ENCODE measurements at places on chromosomes 4 and X.

DNA sequence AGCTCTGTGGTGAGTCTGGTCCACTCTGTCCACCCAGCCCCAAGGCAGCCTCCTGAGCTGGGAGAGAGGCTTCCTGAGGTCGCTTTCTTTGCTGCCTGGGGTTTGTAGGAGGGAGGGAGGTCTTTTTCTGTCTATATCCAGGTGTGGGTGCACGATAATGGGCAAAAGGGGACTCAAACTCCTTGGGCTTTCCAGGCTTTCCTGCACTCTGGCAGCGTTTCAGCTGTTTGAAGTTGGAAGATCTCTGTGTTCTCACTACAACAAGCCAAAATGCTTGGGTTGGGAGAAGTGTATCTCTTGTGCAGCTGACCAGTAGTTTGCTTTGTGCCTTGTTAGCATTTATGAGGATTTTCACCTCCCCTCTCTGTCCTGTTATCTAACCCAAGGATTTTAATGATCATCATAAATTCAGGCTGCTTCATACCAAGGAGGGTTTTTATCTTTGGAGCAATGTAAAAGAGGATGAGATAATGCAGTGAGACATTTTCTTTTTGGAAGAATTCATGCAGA, 126.3 kb downstream of the REPS2 start:
- DNase-seq = no peak

- no peak for DNase-seq
Measured at GRCh38 chr4:155962767-155963166, 9.1 kb upstream of the CTSO start.

DNA sequence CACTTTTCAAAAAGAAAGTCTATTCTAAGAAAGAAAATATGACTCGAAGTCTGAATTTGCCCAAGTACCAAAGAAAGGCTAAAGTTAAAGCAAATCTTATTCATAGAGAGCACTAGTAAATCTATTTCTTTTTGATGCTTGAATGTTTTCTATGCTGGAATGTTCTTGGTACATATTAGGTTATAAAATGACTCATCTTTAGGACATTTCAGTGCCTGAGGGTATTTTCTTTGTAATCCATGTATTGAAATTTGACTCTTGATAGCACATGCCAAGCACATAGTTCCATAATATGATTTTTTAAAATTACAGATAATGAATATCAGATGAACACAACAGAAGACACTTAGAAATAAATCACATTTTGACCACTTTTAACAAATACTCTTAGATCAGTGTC, 232.8 kb downstream of the TRIML1 start:
- DNase-seq = no peak

GRCh38 chr4:181970366-181970765, 272.8 kb upstream of the TENM3 start:
- DNase-seq = no peak

DNA sequence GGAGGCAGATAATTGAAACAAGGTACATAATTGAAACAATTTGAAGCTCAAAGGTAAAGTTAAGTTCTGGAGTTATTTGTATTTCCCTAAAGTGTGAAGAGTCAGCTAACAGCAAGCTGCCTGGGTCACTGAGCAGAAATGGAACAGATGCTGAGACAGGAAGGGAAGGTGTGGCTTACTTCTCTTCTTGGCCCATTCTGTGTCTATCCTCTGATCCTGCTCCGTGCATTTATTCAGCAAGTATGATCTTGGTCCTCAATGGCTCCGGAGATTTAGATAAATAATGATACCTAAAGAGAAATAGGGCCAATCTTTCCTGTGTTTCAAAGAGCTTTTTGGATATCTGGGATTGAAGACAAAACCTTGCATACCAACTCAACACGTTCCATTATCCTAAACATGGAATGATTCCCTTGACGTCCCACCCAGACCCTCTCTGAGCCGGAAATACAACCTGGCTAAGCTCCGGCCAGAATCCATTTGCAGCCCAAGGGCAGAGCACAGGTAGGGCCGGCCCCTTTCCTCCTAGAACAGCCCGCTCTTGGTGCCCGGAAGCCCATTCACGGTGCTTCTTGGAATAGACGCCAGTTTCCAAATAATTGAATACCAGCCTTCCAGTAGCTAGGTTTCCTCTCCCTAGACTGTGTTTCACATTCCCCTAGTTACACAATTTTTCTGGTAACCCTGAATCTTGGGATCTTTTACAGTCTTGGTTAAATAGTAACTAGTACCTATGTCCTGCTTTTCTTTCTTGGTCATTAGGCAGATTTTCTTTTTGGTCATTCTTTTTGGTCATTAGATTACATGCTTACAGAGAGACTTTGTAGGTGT, 211.0 kb downstream of the NWD2 start:
- no peak for DNase-seq

GRCh38 chr4:82903737-82904136, 3.2 kb downstream of the THAP9 start:
- DNase-seq = no peak

DNA sequence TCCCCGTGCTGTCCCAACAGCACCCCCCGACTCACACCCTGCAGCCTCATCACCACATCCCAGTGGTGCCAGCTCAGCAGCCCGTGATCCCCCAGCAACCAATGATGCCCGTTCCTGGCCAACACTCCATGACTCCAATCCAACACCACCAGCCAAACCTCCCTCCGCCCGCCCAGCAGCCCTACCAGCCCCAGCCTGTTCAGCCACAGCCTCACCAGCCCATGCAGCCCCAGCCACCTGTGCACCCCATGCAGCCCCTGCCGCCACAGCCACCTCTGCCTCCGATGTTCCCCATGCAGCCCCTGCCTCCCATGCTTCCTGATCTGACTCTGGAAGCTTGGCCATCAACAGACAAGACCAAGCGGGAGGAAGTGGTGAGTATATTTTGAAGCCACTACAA, 5.4 kb downstream of the AMELX start:
- DNase-seq = no peak

DNA sequence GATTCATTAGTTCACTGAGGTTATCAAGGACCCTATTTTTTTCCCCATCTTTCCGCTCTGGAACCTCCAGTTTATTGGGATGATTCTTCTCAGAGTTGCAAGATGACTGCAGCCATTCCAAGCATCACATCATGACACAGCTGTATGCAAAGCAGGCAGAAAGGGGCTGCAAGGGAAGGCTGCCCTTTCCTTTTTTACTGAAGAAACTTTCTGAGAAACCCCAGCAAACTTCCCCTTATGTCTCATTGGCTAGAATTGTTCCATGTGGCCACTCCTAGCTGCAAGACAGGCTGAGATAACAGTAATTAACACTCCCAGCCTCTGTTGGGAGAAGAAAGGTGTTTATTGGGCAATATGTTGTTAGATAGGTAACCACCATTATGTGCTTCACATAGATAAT, 102.6 kb downstream of the SATL1 start:
- DNase-seq = no peak

GRCh38 chr4:137375111-137375850, 157.0 kb downstream of the PCDH18 start:
- DNase-seq = no peak

GRCh38 chrX:56811599-56811998, 82.6 kb downstream of the NBDY start:
- DNase-seq = no peak

DNA sequence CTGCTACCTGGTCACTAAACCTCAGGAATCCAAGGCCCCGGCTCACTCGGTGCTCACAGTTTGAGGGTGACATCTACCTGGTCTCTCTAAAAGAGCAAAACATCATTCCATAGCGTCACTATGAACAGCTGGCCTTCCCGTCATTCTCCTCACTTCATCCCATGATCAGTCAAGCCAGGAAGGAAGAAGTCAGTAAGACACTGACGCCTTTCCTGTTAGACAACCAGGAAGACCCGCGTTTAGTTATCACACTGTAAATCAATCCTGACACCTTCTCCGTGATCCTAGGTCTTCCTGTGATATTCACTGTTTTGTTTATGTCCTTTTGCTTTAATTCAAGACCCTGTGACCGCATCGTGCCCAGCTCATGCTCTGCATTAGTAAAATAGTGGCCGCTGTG, 31.6 kb upstream of the CDKN2AIP start:
- DNase-seq = no peak

- DNase-seq = no peak
Measured at GRCh38 chrX:2967584-2967983, 38.4 kb upstream of the ARSD start.

GRCh38 chr4:89245459-89245858, 62.1 kb downstream of the GPRIN3 start:
- DNase-seq = no peak

DNA sequence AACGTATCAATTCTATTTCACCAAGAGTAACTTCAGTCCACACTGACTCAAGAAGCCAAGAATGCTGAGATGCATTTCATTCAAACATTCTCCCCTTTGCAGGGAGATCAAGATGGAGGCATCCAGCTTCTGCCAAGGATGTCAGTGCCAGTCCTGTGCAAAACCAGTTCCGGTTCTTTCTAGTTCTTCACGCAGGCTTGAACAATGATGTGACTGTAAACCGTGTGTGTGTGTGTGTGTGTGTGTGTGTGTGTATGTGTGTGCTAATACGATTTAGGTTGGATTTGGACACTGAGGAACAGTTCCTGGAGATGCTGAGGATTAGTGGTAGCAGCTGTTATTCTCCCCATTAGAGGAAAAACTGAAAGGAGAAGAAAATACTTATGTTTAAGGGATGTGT, at the start of gene REELD1:
Gene REELD1 (plus strand): TSS at position 301 of the 400 bp plus-strand sequence. CDS start 2,415 bp downstream, outside the sequence.
- no peak for DNase-seq

DNA sequence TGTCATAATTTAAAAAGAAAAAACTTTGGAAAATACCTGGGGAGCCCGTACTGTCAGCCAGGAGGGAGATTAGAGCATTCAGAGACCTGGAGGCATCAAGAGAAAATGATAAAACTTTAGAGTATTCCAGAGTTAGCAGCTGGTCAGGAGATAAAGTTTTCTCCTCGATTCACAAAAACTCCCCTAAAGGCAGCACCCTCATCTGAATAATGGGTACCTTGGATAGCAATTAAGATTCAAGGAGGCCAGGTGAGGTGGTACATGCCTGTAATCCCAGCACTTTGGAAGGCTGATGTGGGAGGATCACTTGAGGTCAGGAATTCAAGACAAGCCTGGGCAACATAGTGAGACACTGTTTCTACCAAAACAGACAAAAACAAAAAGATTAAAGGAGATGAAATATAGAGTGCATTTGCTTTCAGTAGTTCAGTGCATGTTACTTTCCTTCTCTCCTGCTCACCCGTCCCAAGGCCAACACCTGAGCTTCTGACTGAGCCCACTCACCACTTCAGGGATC, 18.6 kb upstream of the RAB40A start:
- DNase-seq = no peak

- no peak for DNase-seq
Measured at GRCh38 chr4:41613386-41613785, 75.4 kb downstream of the LIMCH1 start.

DNA sequence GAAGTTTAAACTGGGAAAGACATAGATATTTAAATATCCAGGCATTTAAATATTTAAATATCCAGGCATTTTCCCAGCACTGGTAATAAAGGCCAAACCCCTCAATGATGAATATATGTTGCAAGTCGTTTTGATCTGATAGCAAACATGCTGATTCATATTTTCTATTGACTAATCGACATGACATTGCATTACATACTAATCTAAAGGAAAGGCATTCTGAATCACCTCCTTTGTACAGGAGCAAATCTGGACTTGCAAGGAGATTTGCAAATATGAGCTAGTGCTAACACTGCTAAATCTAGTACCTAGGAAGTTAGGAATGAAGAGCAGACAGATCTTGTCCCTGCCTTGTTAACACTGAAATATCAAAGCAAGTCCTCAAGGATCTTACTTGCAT, 207.3 kb downstream of the SLC7A11 start:
- DNase-seq = no peak

DNA sequence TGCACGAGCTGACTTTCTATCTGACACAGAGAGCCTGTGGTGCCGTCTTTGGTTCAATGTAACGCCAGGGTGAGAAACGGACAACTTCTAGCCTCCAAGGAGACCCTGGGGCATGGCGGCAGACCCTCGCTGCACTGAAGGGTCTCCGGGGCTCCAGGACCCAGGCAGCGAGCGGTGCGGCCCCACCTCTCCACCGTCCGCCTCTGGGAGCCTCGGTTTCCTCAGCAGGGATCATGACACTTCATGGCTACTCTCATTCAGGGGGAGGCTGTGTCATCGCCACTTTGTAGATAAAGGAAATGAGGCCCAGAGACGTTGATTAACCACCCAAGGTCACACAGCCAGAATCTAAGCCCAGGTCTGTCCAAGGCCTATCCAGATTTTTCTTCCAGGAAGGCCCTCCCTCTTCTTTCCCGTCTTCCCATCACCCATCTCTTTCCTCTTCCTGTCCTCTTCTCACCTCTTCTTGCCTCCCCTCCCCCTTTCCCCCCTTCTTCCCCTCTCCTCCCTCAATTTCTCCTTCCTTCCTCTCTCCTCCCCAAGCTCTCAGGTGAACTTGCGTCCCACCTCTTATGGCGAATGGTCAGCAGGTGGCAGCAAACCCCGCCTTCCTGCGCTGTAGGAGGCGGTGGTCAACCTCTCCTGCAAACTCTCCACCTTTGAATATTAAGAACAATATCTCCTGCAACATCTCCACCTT, 69.3 kb upstream of the HMX1 start:
- DNase-seq = no peak

DNA sequence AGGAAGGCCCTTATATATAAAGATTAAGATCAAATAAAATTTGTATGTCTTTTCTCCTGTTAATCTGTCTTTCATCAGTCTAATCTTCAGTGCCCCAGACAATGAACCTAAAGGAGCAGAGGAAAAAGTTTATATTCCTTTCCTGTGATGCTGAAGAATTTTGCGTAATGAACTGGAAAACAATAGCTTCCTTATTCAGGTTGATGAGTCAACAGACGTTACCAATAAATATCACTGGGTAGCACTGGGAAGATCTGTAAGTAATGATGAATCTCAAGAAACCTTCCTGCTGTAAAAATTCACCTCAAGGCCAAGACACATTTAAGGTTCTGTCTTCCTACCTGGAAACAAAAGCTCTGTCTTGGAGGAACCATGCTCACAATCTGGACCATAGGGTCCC, 25.5 kb downstream of the CDKN2AIP start:
- DNase-seq = no peak

DNA sequence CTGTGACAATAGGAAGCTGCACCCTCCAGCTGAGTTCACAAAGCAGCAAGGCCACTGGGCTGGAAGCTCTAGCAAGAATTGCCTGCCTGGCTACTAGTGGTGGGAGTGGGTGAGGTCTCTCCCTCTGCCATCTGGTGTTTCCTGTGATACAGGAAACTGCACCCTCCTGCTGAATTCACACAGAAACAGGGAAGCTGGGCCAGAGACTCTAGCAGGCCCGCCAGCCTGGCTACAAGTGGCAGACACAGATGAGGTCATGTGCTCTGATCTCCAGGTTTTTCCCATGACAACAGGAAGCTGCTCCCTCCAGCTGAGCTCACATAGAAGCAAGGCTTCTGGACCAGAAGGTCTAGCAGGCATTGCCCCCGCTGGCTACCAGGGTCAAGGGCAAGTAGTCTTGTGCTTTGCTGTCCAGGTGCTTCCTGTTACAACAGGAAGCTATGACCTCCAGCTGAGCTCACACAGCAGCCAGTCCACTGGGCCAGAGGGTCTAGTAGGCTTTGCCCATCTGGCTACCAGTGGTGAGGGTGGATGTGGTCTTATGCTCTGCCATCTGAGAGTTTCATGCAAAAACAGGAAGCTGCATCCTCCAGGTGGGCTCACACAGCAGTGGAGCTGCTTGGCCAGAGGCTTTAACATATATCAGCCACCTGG, 41.5 kb upstream of the ZXDA start:
- DNase-seq = no peak

GRCh38 chr4:168743601-168744000, 246.7 kb downstream of the PALLD start:
- DNase-seq = no peak

GRCh38 chr4:136751556-136751955, 780.7 kb downstream of the PCDH18 start:
- DNase-seq = no peak

GRCh38 chr4:26525136-26525770, 35.0 kb upstream of the CCKAR start:
- no peak for DNase-seq

- DNase-seq = no peak
Measured at GRCh38 chr4:91958596-91958995, 345.2 kb upstream of the GRID2 start.
